NCI-H2227 treated with DMSO at 0.1 percent for 48 hours (cell line): ENCODE measurements at places on chromosomes 12 and 14.

- peak; percentile 6 for DNase-seq
These were observed 22.7 kb downstream of the SNRPF start for GRCh38 chr12:95881331-95881955.

GRCh38 chr14:75811872-75812499, 150.9 kb downstream of the TTLL5 start:
- no peak for DNase-seq

GRCh38 chr12:116027551-116027821, 250.0 kb downstream of the MED13L start:
- DNase-seq, result no peak

- DNase-seq, result no peak
These were observed 21.0 kb downstream of the CFAP54 start for GRCh38 chr12:96510306-96510764.

GRCh38 chr14:60165547-60165876, 314 bp upstream of the DHRS7 start:
- no peak for DNase-seq

DNA sequence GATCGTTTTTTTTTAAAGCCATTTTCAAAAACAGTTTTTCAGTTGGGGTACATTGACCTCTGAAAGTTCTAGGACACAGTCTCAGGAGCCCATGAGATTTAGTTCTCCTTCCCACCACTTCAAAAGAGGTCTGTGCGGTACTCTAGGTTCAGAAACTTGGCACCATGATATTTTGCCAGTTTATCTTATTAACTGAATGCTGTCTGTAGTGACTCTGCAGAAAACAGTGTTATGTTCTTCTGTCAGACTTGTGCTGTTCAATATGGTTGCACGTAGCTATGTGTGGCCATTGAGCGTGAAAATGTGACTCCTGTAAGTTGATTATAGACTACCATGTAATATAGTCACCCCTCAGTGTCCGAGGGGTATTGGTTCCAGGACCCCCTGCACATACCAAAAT, 35.9 kb downstream of the CRADD start:
- no peak for DNase-seq

- DNase-seq, result no peak
These were observed 7.0 kb downstream of the ACSS3 start for GRCh38 chr12:81084811-81085350.

- no peak for DNase-seq
These were observed 72.9 kb downstream of the FRMD6 start for GRCh38 chr14:51724650-51725049.

- DNase-seq, result no peak
These were observed 8.8 kb downstream of the MYG1 start for GRCh38 chr12:53308276-53308675.

GRCh38 chr12:87280356-87280755, 748.8 kb downstream of the C12orf50 start:
- no peak for DNase-seq

DNA sequence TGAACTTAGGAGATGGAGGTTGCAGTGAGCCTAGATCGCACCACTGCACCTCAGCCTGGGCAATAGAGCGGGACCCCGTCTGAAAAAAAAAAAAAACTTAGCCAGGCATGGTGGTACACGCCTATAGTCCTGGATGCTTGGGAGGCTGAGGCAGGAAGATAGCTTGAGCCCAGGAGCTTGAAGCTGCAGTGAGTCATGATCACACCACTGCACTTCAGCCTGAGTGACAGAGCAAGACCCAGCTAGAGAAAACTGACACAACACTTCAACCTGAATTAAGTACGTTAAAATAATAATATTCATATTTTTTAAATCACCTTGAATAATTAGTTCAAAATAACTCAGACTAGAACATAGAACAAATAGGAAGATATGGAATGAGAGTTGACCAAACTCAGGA, 5.7 kb upstream of the CATSPERB start:
- DNase-seq, result no peak

- no peak for DNase-seq
These were observed 30.9 kb downstream of the PIGH start for GRCh38 chr14:67569011-67569650.

- DNase-seq, result no peak
These were observed 5.6 kb upstream of the HMGA2 start for GRCh38 chr12:65818454-65819382.

DNA sequence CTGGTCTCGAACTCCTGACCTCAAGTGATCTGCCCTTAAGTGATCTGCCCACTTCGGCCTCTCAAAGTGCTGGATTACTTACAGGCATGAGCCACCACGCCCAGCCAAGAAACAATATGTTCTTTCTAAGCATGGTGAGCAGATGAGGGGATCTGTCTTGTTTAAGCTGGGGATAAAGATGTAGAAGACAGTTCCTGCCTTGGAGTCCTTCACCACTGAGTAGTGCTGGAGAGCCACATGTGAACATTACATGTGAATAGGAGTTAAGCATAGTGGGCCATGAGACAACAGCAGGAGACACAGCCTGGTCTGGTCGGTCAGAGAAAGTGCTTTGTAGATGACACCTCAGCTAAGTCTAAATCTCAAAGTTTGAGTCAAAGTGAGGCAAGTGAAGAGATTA, 26.0 kb downstream of the TMBIM6 start:
- DNase-seq, result no peak

- no peak for DNase-seq
These were observed at the start of gene STON2 for GRCh38 chr14:81400202-81400678. Gene STON2 (minus strand): TSS chr14:81400324. CDS start chr14:81398382, 1,942 bp downstream.

GRCh38 chr12:29634057-29634456, 136.6 kb upstream of the OVCH1 start:
- DNase-seq, result no peak

DNA sequence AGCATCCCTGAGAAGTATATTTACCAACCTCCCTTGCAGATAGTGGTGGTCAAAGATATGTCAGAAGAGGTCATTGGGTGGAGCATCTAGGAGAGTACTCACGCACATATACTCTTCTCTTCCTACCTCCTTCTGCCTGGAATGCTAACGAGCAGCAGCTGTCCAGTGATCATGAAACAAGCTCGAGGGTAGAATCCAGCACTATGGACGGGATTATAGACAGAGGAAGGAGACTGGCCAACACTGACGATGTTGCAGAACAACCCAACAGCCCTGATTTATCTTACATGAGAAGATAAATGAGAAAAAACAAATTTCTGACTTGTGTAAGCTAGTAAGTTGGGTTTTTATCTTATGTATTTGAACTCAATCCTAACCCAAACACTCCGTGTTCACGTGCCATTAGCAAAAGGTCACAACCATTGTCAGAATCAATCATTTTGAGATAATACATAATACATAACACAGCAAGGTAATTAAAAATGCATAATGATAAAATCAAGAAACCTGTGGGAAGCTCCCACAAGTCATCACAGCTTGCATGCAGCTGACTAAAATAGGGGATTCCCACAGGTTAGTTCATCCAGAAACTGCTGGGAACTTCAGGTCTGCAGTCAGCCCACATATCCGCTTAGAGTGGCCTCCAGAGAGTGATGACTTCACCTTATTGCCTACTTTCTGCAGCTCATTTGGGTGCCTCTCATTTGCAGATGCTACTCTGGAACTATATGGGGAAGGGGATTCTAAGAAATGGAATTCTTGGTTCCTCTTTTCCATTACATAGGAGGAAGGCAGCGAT, 36.3 kb upstream of the STK38L start:
- DNase-seq, result no peak

DNA sequence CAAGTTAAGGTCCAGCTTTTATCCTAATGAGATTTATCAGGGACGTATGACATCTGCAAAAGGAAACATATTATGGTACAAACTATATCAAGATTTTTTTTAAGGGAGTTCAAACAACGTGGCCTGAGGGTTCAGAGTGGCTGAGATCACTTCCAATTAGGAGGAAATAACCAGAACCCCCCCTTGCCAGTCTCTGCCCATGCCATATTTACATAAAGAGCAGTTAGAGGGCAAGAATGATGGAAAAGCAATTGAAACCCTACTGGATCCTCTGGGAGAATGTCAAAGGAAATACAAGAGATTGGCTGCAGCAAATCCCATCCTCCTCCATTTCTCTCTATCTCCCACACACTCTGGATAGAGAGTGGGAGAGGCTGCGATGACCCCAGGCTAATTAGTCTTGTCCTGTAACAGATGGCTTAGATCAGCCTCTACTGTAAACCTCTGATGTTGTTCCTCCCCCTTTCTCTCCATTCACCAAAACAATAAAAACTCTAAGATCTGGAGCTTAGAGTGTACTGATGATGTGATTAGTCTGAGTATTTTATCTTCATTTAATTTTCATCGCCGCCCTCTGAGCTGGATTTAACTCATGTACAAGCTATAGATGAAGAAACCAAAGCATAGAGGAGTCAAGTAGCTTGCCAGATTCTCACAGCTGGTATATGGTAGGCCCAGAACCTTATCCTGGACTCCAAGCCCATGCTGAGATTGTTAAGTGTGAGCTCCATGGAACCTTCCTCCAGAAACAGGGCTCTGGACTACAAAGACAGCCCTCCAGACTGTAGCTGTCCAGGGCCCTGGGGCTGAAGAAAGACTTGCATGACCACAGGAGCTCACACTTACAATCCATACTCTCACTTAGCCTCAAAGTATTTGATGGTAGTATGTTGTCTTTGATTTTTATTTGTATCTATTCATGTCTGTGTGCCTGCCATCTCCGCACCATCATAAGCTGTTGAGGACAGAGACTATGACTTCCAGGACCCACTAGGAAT, 54.1 kb upstream of the GNG2 start:
- no peak for DNase-seq

GRCh38 chr12:9843407-9843806, 16.1 kb downstream of the KLRF1 start:
- DNase-seq, result no peak

- no peak for DNase-seq
These were observed 351.6 kb downstream of the SEC23A start for GRCh38 chr14:38751459-38751858.

GRCh38 chr12:81727391-81727790, 31.8 kb downstream of the PPFIA2 start:
- no peak for DNase-seq

DNA sequence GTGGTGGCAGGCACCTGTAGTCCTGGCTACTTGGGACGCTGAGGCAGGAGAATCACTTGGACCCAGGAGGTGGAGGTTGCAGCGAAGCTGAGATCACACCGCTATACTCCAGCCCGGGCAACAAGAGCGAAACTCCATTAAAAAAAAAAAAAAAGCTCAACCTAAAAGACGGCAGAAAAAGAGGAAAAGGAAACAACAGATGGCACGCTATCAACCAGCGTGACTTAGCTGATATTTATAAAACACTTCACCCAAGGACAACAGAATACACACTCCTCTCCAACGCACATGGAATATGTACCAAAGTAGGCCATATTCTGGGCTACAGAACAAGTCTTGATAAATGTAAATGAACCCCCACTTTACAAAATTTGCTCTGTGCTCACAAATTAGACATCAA, 34.0 kb upstream of the CLMN start:
- DNase-seq, result no peak

DNA sequence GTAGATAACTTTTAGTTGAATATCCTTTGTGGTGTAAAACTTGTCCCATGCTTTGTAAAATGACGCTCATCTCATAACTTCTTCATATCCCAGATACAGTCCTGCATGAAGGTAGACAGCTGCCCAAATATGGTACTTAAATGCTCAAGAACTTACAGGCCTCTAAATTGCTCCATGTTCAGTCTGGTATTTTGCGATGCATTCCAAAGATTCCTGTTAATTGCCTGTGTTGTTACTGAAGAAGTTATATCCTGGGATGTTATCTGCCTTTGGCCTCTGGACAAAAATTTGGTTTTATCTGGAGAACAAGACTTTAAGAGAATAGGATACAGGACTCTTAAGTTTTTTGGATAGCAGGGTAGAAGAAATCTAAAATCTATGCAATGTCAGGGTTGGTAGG, 473.0 kb downstream of the PCNX1 start:
- DNase-seq, result no peak

DNA sequence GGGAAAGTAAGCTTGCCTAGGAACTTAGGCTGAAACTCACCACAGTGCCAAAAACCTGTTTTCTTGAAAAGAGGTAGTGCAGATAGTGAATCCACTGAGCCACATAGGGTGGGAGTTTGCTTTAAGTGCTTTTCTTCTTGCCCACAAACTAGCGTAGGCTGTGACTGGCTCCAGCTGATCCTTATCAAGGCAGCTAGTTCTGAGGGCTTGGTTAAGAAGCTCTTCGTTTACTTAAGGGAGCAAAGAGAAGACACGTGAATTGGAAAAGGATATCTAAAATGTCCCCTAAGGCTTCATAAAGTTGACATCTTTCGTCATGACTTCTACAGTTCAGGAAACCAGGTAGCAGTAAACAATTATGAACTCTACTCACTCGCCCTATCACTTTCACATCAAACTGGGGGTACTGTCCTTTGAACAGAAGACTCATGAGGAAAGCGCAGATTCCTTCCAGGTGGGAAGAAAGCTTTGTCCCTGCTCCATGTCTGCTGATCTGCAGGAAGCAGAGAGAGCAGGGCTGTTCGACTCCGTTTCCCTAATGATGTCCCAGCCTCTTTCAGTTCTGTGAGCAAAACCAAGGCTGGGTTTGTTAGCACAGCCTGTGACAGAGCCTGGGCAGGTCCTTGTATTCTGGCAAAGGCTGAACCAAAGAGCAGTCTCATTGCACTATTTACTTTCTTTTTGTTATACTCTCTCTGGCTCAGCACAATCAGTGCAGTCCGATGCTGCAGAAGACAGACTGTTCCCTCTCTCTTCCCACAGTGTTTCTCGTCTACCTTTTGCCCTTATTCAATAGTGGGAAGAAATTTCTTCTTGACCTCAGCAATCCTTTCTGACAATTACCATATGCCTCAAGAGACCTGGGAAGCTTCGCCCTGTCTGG, 93.5 kb upstream of the ETV6 start:
- DNase-seq, result no peak

- DNase-seq, result no peak
These were observed 8.1 kb downstream of the TMEM260 start for GRCh38 chr14:56587701-56588100.

DNA sequence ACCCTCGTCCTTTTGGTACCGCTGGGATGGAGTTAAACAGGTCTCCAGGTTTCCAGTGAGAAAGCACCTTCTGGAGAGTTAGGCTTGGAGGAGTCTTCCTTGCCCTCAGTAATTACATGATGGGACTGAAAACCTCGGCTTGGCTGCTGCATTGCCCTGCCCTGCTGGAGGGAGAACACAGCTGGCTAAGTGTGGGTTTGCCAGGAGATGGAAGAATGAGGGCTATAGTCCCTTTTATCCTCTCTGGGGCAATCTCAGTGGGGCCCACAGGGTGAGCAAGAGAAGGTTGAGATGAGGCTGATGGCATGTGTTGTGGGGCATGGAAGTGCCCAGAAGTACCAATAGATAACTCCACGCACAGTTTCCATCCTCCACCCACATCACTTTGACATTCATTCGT, 23.2 kb upstream of the MEG3 start:
- no peak for DNase-seq
